ENCODE measurements at places on chromosomes 2 and 18.

- no peak for DNase-seq
These were observed 210.9 kb downstream of the DYM start for GRCh38 chr18:49249521-49249920.

- DNase-seq, result no peak
These were observed 32.0 kb upstream of the IL1RL1 start for GRCh38 chr2:102279391-102279735.

DNA sequence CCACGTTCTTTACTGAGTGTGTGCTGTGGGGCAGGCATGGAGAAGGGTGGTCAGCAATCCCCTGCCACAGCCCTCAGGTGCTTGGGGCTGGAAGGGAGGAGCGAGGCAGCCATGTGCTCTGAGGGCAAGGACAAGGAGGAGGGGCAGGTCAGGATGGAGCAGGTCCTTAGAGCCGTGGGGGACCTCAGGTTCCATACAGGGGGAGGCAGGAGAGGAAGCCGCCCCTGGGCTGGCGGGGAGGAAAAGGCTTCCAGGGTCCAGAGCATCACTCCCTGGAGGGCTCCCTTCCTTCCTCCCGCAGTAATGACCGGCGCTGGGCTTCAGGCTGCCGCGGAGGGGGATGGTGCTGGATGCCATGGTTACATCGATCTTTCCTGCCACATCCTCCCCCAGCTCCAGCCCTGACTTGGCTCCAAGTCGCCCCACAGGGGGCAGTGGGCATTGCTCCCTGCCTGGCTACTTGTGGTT, 6.6 kb downstream of the GAREM2 start:
- DNase-seq, result no peak

DNA sequence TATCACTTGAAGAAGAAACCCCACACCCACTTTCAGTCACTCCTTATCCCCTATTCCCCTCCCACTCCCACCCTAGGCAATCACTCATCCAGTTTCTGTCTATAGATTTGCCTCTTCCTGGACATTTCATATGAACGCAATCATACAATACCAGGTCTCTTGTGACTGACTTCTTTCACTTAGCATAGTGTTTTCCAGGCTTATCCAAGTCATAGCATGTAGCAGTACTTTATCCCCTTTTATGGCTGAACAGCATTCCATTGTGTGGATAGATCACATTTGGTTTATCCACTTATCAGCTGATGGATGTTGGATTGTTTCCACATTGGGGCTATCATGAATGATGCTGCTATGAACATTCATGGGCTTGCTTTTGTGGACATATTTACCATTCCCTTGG, 6.6 kb downstream of the CFAP221 start:
- DNase-seq, result no peak

GRCh38 chr2:238024986-238025385, 35.8 kb upstream of the SCLY start:
- DNase-seq, result no peak

DNA sequence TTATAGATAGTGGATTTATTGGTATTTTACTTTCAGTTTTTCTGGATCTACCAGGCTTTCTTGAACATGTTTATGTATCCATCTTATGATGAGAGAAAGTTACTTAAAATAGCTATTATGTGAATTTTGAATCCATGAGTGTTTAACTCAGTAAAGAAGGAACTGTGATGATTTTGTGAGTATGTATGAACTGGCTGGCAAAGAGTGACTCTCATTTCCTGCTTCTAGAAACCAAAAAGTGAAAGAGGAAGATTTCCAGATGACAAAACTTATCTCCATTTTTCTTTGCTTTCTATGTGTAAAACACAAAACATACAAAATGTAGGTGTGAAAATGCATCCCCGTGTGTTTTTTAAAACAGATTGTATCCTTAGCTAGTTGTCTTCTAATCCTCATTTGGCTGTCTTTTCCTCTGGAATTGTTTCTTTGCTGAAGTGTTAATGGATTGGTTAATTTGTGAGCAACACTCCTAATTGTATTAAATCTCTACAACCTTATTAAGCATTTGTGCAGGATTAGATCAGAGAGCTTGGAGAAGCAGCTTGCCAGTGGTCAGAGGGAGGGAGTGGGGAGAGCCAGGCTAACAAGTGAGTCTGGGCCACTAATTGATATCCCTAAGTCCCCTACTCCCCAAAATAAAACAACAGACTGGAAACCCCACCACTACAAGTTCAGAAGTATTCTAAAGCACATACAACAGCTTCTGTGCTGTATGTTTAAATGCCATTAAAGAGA, 23.9 kb downstream of the PTPRM start:
- DNase-seq, result no peak

DNA sequence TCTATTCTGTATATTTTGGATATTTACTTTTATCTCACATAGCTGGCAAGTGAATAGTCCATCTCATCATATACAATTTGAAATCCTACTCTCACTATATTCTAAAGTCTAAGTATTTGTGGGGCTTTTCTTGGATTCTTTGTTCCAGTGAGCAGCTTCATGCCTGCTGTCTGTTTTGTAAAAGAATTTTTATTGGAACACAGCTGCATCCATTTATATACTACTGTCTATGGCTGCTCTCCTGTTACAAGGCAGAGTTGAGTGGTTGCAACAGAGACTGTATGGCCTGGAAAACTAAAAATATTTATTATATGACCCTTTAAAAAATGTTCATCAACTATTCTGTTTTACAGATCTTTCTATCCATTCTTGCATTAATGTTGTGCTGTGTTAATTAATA, 193.3 kb upstream of the KLHL14 start:
- DNase-seq, result no peak

DNA sequence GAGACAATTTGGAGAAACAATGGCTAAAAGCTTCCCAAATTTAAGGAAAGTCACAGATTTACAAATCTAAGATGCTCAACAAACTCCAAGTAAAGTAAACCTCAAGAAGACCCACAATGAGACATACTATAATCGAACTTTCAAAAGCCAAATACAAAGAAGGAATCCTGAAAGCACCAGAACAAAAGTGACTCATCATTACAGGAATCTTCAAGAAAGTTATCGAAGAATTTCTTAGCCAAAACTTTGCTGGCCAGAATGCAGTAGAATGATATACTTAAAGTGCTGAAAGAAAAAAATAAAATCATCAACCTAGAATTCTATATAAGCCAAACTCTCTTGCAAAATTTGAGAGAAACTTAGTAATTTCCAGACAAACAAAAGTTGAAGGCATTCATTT, 106.5 kb upstream of the TMEM200C start:
- DNase-seq, result no peak

DNA sequence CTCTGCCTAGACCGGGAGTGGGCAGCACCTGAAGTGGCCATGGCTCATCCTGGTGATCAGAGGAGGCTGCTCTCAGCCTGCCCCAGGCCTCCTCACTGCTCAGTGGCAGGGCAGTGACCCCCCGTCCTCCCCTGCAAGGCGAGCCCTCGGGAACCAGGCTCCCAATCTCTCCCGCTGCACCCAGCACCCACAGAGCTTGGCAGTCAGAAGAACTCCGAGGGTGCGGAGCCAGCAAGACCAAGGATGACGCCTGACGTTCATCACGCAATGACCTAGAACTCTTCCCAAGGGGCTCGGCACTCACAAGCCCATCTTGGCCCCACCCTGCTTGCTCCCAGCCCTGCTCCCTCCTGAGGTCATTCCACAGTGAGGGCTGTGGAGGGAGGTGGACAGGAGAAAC, 189.8 kb upstream of the SALL3 start:
- DNase-seq, result no peak

- DNase-seq, result no peak
These were observed 26.3 kb upstream of the TMEM182 start for GRCh38 chr2:102735416-102736109.

- DNase-seq, result no peak
These were observed 285.0 kb upstream of the KCNH7 start for GRCh38 chr2:163123526-163123925.

DNA sequence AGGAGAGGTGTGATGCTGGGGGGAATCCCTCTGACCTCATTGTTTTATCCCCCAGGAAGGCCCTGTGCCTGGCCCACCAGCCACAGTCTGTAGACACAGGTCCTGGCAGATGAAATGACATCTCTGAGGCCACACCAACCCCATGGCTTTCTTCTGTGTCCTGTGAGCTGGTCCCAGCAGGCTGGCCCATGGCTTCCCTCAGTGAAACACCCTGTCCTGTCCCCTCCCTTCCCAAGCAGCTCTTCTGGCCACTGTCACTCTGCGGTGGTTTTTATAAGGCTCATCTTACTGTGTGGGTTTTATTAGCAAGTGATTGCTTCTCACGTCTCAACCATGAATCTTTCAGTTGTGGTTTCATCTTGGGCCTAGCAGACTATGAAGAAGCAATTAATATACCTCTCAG, 102.8 kb upstream of the STPG4 start:
- no peak for DNase-seq

DNA sequence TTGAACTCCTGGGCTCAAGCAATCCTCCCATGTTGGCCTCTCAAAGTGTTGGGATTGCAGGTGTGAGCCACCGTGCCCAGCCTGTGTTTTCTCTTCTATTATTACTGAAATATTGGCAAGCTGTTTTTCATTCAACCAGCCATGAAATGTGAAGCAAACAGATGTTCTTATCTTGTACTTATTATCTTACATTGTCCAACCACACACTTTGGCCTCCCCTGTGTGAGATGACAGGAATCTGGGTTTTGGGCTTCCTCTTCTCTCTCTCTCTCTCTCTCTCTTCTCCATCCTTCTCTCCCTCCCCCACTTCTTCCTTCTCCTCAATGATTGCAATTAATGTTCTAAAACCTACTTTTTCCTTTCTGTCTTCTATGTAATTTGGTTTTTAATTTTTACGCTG, 33.1 kb downstream of the RAMP1 start:
- DNase-seq, result no peak

GRCh38 chr2:21372654-21373053, 248.9 kb downstream of the TDRD15 start:
- DNase-seq, result no peak

- DNase-seq, result no peak
These were observed 24.3 kb upstream of the MPPE1 start for GRCh38 chr18:11932393-11932792.

DNA sequence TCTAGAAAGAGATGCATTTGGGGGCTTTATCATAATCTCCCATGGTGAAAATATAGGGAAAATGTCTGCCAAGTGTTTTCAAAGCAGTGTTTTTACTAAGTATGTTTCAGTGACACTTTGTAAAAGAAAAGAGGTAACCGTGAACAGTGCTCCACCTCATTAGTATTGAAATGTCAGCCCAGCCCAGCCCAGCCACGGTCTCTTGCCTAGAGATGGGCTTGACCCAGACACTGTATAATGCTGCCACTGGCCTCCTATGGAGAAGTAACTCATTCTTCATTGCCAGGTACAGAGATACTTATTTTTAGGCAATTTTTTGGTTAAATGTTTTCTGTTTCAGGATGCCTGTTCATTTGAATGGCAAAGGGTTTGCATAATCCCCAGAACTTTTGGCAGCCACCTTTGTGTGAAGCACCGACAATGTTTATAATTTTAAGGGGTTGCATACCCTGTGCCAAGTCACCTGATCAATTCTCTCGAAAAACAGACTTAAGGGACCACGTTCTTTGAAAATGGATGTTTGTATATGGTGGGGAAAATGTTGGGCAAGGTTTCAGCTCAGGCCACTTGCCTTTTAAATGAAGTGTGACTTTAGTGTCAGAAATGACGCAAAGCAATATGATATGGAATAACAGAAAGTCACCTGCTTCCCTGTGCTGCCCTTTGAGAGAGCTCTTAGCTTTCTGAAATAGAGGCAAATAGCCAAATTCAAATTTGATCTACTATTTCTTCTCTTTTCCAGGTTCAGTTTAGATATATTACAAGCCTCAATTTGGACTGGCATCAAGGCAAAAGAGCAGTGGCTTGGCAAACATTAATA, 314.5 kb upstream of the RGPD4 start:
- DNase-seq, result no peak

GRCh38 chr2:213627054-213627710, 342.9 kb downstream of the SPAG16 start:
- no peak for DNase-seq

DNA sequence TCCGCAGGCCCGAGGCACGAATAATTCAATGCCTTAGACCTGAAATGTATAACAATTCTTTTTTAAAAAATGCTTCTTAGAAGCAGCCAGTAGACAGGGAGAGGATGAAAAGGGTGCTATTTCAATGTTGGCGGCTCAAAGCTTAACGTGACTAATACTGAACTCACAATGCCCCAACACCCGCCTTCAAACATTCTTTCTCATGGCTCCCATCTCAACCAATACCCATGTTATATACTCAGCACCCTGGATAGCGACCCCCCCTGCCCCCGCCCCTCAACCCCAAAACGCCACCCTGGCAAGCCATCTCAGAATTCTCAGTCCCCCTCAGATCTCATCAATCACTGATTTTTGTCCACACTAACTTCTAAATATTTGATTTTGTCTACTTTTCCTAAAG, 4.4 kb downstream of the FBXO41 start:
- DNase-seq, result no peak

DNA sequence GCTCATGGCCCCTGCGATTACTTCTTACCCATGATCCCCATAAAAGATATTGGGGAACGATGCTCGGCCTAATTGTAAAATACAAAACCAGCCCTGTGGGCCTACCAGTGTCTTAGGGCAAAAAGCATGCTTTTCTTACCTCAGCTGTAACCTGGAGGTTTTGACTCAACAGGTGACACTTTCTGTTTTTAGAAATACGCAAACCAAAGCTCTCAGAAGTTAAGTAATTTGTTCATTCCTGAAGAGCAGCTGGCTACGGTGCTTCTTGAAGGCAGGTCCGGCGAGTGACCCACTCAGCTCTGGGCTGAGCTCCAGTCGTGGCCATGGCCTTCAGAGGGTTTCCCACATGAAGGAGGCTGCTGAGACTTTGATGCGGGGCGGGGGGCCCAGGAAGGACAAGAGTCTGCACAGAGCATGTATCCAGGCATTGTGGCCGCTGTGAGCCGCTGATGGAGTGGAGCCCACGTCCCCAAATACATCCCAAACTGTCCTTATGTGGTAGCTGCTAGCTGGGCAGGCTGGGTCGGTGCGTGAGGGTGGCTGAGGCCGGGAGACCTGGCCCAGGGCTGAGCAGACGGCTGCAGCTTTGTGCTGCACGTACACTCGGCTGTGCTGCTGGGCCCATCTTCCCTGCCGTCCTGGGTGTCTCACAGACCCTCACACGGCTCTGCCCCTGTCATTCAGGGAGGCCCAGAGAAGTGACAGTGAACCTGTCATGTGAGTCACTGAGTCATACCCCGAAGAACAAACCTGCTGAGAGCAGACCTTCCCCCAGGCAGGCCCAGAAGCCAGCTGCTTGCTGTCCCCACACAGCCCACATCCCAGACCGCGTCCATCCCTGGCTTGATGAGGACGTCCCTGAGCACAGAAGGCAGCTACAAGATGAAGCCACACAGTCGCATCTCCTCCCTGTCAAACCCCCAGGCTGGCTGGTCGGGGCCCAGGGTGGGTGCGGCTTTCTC, 34.1 kb downstream of the ITGB1BP1 start:
- no peak for DNase-seq
